DMS79 treated with DMSO at 0.1 percent for 48 hours (cell line): ENCODE measurements at places on chromosomes 11 and 22.

DNA sequence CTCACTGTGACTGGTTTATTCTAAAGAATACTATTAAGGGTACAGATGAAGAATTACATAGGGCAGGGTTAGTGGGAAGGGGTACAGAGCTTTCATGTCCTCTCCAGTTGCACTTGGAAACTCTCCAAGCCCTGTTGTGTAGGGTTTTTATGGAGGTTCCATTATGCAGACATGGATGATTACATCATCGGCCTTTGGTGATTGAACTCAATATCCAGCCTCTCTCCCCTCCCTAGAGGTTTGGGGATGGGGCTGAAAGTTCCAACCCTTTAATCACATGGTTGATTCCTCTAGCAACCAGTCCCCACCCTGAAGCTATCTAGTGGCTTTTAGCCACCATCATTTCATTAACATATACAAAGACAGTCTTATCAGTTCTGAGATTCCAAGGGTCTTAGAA, 472.6 kb downstream of the BUD13 start:
- DNase-seq, result no peak

DNA sequence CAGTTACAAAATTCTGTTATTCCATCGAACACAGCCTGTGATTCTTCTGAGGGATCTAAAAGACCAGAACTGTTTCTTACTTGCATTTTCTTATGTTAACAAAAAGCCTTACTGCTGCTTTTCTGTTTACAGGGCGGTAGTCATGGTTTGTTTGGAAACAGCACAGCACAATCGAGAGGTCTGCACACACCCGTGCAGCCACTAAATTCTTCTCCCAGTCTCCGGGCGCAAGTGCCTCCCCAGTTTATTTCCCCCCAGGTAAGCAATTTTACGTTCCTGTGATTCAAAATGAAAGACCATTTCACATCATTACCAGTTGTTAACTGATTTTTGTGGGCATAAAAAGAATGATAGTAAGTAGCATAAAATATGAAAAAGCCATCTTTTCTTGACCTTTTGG, 60.8 kb upstream of the ADSL start:
- no peak for DNase-seq

GRCh38 chr11:108536783-108537182, 38.6 kb upstream of the POGLUT3 start:
- no peak for DNase-seq

GRCh38 chr11:83162377-83162776, 5.4 kb downstream of the PCF11 start:
- no peak for DNase-seq

DNA sequence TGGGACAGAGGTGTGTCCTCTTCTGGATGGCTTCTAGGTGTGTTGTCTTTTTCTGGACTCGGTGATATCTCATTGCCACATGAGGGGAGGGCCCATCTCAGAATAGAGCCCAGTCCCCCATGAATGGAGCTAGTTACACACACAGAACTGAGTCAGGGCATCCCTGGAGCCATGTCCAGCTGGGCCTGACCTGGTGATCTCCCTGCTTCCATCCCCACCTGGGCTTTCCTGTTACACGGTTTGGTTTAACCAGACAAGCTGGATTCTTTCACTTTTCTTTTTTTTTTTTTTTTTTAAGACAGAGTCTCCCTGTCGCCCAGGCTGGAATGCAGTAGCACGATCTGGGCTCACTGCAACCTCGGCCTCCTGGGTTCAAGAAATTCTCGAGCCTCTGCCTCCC, 6.1 kb upstream of the A4GALT start:
- no peak for DNase-seq

DNA sequence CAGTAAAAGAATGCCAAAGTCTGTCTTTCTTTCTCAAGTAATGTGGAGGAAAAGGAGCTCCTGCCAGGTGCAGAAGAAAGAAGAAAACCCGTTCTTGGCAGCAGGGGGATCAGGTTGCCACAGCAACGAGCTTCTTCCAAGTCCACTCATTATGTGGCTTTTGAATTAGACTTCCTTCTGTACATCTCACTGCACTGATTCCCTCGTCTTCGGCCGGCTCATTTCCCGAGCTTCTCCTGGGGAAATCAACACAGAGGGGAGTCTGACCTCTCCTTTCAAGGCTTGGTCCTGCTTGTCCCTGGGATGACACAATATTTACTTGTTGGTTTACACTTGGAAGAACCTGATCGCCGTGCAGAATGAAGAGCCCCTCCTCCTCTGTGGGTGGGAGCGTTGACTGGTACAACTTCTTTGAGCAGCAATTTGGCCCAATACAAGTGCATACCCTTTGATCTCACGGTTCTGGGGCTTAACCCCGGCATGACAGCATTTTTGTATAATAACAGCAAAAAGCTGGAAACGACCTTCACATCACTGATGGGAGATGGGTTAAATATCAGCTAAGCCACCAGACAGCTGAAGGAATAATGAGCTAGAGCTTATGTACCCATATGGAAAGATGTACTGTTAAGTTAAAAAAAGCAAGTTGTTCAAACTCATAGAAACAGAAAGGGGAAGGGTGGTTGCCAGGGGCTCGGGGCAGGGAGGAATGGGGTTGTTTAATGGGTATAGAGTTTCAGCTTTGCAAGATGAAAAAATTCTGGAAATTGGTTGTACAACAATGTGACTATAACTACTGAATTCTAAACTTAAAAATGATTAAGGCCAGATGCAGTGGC, 35.4 kb downstream of the MCHR1 start:
- DNase-seq, result peak; percentile 46

DNA sequence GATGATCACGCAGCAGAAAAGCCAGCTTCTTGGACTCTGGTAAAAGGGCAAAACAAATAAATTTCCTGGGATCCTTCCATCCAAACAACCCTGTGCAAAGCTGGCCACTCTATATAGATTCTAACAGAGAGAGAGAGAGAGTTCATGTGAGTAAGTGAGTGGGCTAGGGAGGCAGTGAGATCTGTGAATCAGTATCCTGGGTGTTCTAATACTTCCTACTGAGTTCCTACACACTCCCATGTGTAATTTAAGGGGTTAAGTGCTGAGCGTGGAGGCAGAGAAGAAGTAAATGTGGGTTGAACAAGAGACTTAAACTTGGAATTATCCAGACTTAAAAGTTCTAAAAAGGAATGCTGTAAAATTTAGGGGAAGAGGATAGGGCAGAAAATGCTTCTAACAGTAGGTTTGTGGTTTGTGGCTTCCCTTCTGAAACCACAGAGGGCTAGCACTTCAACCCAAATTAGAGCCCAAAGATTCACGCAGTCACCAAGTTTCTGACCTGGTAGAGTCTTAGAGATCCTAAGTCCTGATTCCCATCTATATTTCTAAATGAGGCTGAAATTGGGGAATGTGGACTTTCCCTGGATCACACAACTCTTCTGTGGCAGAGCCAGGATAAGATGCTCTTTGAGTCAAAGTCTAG, 413.9 kb downstream of the TENM4 start:
- DNase-seq, result no peak

DNA sequence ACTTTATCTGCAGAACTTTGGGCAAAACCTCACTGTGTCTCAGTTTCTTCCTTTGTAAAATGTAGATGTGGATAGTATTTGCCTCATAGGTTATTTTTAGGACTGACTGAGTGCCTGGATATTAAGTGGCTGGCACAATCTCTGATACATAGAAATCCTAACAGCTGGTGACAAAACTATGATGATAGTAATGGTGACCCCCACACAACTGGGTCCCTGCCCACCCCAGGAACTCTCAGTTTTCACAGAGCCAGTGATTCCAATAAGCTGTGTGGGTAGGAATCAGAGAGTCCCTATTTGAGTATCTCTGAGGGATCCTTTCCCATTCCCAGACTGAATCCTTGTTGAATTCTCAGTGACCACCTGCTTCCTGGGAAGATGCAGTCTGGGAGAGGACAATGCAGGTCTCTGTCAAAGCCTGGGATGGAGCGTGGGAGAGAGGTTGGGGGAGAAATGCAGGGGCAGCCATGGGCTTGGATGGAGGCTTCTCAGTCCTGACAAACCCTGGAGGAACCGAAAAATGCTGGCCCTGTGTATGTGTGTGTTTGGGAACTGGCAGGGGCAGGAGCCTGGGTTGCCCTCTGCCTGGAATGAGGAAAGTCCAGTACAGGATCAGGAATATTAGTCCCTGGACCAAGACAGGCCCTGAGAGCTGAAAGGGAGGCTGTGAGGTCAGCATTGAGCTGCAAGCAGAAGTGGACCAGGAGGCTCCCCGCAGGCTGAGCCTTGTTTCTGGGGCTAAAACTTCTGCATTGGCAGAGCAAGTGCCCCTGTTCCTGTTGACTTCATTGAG, 6.1 kb upstream of the P2RY6 start:
- DNase-seq, result no peak

GRCh38 chr22:50008151-50009040, 4.2 kb downstream of the IL17REL start:
- peak; percentile 69 for DNase-seq

DNA sequence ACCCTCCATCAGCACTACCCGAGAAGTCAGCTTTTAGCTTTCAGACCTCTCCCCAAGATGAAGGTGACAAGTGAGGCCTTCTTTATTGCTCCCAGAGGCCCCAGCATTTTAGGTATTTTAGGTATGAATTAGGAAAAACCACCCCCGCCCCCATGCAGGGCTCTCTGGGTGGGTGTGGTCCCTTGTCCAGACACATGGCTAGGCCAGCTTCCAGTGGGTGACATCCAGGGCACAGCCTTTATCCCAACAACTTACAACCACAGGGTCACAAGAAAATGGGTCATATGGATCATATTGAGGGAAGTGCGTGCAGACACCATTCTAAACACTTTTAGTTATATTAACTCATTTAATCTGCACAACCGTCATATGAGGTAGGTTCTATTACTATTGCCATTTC, 42.1 kb downstream of the RIBC2 start:
- no peak for DNase-seq

GRCh38 chr11:117610045-117610444, 187.0 kb downstream of the DSCAML1 start:
- no peak for DNase-seq

DNA sequence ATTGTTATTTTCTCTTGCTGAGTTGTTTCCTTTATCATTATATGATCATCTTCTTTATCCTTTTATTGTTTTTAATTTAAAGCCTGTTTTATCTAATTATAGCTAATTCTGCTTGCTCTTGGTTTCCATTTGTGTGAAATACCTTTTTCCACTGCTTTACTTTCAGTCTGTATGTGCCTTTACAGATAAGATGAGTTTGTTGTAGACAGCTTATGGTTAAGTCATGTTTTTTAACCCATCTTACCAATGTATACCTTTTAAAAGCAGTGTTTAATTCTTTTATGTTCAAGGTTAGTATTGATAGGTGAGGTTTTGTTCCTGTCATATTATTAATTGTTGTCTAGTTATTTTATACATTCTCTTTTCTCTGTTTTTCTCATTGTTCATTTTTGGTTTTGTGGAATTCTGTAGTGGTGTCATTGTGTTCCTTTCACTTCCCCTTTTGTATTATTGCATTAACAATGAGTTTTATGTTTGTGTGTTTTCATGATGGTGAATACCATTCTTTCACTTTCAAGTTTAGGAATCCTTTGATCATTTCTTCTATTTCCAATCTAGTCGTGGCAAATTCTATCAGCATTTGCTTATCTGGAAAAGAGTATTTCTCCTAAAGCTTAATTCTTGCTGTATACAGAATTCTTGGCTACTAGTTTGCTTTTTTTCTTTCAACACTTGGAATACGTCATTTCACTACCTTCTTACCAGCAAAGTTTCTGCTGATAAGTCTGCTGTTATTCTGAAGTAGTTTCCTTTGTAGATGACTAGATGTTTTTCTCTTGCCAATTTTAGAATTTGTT, 21.8 kb downstream of the OR5AN1 start:
- no peak for DNase-seq

DNA sequence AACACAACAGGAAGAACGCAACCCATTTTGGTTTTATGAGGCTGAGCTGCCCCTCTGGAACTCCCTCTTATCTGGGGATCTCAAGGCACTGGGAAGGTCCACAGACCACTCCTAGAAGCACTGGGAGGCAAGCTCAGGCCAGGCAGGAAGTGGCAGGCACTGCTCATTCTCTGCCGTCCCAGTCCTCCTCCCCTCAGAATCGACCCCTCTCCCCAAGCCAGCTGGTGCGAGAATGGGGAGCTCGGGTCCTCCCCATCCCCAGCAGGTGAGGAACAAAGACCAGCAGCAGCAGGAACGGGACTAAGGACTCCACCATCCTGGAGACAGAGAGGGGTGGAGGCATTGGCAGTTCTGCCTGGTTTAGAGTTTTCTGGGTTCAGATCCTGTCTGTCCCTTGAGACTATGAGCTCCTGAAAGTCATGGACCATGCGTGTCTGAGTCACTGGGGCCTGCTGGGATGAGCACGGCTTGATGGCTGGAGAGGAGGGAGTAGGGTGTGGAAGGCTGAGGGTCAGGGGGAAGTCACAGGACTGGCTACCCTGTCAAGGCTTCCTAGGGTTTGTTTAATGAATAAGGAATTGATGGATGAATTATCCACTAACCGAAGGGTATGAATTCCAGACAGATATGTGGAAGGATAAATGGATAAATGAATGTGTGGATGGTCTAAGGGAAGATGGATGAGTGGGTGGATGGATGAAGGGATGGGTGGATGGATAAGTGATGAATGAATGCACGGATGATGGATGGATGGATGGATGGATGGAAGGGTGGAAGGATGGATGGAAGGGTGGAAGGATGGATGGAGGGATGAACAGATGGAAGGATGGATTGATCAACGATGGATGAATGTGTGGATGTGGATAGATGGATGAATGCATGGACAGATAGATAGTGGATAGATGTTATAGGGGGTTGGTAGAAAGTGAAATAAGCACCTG, 6.4 kb downstream of the MYEOV start:
- DNase-seq, result no peak

DNA sequence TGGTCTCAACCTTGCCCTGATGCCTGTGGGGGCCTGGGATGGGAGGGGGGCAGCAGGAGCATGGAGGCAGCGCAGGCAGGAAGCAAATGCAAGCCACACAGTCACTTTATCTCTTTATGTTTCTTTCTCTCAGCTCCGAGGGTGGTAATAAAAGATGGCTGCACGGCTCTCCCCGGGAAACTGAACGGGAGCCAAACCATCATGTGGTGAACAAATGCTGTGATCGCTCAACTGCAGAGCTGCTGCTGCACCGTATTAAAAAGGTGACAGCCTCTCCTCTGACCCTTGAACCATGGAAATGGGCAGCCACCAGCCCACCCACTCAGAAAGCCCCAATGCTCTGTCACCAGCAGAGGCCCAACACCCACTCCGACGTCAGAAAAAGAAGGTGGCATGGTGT, 110.0 kb downstream of the TIMP3 start:
- DNase-seq, result no peak

- DNase-seq, result no peak
Measured at GRCh38 chr11:18611196-18611595, 11.6 kb downstream of the MISFA start.

- no peak for DNase-seq
Measured at GRCh38 chr11:44901786-44902185, 48.9 kb downstream of the TP53I11 start.
